Mesothelial cell of epicardium (in vitro differentiated cells): ENCODE measurements at places on chromosomes 4 and X.

- DNase-seq: no peak
These were observed 305.5 kb upstream of the EMCN start for GRCh38 chr4:100823066-100823992.

DNA sequence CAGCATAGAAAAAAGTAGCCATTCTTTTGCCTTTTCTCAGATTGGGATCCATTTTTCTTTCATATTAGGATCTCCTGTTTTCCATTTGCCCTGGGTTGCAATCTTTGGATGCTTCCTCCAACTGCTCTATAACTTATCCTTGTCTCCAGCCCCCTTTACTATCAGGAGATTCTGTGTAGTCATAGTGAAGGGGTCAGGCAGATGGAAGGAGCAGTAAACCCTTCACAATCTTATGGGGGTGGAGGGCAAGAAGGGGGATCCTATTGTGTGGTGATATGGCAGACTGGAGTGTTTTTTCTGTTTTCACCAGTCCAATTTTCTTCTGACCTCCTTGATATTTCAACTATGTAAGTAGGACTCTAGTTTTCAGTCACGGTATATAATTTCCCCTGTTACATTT is 1.7 kb upstream of the SMIM9 start:
- DNase-seq: no peak

- no peak for DNase-seq
These were observed 1383.3 kb downstream of the FAM133A start for GRCh38 chrX:95057341-95057740.

DNA sequence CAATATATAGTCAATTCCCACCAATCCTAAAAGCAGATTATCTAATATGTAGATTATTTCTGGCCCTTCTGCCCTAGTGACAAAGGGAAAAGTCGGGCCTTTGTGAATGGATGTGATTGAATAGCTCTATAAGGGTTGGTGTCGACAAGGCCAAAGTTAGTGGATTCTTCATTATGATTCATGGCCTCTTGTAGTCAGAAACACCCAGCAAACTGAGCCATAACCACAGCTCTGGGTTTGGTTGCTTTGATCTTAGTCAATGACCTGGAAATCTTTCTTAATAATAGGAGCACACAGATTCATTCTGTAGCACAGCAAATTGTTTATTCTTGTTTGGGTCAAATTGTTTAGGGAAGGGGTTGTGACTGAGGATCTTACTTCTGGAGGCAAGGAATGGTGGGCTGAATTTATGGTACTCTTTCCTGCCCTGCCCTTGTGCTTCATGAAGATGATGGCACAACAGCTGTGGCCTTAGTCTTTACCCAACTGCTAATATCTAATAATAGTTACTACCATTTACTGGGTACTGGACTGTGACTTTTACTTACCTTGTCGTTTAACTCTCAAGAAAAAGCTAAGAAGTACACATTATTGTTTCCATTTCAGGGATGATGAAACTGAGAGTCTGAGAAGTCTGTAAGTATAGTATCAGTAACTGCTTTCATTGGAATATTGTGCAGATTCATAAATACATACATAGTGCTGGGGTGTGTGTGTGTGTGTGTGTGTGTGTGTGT is 74.0 kb downstream of the AFF2 start:
- no peak for DNase-seq

DNA sequence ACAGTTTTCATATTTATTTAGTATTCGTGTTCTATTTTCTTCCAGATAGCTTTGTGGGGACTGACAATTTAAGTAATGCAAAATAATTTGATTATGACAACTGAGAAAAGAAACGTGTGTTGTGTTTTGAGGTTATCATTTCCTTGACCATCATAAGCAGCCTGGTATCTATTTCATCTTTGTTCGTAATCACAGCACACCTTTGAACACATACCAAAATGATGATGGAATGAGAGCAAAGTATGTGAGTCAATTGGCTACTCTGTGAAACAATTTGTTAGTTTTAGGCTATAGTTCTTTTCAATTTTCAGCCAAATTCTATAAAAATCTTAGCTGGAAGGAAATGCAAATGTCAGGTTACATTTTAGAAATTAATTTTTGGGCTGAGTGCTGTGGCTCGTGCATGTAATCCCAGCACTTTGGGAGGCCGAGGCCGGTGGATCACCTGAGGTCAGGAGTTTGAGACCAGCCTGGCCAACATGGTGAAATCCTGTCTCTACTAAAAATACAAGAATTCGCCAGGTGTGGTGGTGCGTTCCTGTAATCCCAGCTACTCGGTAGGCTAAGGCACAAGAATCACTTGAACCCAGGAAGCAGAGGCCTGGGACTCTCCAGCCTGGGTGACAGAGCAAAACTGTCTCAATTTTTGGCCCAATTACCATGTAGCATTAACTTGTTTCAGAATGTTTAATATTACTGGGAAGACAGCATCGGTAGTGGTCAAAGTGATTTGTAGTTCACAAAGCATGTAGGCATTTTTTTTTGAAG is 1.1 kb upstream of the DUSP21 start:
- DNase-seq: no peak

- no peak for DNase-seq
These were observed 58.9 kb downstream of the CHIC2 start for GRCh38 chr4:54005475-54005874.

GRCh38 chrX:40931921-40932320 is 153.3 kb upstream of the USP9X start:
- no peak for DNase-seq

- DNase-seq: no peak
These were observed 12.8 kb upstream of the TASL start for GRCh38 chrX:30590368-30590767.

- DNase-seq: no peak
These were observed 25.0 kb upstream of the SHROOM4 start for GRCh38 chrX:50838820-50839600.

DNA sequence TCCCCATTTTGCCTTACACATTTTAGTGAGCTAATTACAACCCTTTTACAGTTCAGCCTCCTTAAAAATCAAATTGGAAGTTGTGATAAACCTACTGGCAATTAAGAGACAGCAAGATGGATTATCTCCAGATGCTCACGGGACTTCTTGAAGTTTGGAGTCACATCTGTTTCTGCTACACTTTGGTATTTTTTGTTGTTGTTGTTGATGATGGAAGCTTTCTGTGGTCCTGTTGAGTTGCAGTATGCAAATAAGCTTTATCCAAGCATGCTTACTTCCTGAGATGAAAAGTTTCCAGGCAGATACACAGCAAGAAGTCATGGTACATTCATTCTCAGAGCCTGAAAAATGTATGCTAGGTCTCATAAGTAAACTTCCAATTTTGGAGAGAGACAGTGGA is 670.0 kb upstream of the AMOT start:
- no peak for DNase-seq

DNA sequence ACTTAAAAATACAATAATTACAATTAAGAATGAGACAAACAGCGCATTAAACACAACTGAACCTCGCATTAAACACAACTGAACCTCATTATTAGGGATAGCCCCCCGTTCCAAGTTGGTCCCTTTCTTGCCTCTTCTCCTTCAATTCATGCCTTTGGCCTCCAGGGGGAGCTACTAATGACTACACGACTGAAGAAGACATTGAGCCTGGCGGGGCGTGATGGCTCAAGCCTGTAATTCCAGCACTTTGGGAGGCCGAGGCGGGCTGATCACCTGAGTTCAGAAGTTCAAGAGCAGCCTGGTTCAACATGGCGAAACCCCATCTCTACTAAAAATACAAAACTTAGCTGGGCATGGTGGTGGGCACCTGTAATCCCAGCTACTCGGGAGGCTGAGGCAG is 56.4 kb upstream of the NWD2 start:
- DNase-seq: no peak

- DNase-seq: no peak
These were observed 46.9 kb upstream of the VEGFC start for GRCh38 chr4:176839656-176840055.

DNA sequence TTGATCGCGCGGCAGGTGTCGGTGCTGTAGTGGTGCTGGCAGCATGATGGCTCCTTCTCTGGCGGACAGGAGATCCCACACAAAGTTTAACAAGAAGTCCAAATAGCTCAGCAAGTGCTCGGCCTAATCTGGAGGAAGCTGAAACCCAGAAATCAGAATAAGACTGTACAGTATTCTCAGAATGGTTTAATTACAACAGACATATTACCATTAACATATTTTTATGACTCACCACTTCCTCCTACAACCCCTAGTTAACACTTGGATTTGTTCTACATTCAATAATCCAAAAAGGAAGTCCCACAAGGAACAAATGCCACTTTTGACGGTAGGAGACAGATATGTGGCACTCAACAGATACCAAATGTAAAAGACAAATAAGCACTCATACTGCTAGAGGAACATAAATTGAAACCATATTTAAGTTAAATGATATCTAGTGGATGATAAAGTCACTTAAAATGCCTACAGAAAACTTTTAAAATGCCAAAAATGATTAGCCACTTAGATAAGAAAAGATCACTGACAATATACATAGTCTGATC is 91.2 kb downstream of the HUWE1 start:
- DNase-seq: no peak

DNA sequence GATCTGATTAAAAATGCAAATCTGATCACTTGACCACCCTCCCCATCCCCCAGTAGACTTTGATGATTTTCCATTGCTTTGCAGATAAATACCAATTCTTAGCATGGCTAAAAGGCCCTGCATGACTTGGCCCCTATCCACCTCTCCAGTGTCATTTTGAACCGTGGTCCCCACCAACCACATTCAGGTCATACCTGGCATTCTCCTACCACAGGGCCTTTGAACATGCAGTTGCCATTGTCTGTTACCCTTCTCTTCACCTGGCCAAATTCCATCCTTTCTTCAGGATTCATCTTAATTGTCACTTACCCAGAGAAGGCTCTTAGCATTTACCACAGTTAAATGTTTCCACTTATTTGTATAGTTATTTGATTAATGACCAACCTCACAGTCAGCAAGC is 36.9 kb upstream of the RELL1 start:
- DNase-seq: no peak

GRCh38 chrX:46561824-46562657 is 11.5 kb upstream of the CHST7 start:
- DNase-seq: no peak

DNA sequence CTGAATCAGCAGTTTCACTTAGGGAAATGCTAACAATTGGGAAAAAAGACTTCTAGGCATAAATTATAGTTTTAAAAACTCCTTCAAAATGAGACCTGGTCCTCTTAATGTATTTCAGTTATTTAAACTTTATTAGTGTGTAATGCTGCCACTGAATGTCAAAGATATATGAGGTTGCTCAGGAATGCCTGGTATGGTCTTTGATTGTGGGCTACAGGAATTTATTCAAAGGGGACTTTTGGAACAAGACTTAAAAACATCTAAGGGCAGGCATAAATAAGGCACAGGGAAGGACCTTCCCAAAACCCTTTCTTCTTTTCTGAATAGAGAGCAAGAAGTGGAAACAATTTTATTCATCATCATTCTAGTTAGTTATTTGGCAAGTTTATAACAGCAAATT is 439.1 kb downstream of the TLL1 start:
- no peak for DNase-seq

GRCh38 chr4:53721263-53721662 is 130.0 kb upstream of the LNX1 start:
- DNase-seq: no peak

DNA sequence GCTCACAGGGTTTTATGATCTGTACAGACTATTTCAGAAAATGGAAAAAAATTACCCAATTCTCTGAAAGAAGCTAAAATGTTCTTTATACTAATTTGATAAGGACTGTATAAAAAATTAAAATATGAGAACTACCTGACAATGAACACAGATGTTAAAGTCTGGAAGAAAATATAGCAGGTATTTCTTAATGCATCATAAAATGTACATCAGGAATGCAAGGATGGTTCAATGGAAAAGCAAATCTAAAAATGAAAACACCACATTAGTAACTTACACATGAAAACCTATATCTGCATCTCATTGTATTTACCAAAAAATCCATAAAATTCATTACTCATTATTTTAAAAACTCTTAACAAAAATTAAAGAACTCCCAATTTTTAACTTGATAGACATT is 39.4 kb downstream of the ARHGAP6 start:
- DNase-seq: no peak

- no peak for DNase-seq
These were observed 252.0 kb downstream of the FRMPD4 start for GRCh38 chrX:12390301-12390700.

GRCh38 chr4:121943941-121944340 is 7.9 kb downstream of the TRPC3 start:
- DNase-seq: no peak
